SJSA1 (cell line): ENCODE measurements at places on chromosomes 6 and 20. TPM values are rescaled to one million over a fixed set of nuclear protein-coding genes. Genes with fewer than 3 reads are reported as not detected.

DNA sequence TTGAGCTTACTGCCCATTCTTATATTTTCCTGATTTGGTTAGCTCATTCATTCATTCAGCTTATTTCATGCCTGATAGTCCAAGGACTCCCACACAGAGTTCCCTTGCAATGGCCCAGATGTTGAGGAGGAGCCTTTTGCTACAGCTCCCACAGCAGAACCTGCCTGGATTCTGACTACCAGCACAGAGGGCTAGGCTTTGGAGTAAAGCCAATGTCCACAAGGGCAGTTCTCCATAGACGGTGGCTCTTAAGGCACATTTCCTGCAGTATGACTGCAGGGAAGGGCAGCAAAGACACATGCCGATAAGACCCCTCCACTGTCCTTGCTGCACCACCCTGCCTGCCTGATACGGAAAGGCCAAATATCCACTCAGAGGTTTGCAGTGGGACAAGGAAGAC is 112.3 kb upstream of the SYNDIG1 start:
- no peaks in the 10 kb centered on the region for H3K4me1 ChIP-seq
- no peak overlapping the region for H3K27ac ChIP-seq
- no peak overlapping the region for H3K4me3 ChIP-seq
- DNase-seq = no peak

DNA sequence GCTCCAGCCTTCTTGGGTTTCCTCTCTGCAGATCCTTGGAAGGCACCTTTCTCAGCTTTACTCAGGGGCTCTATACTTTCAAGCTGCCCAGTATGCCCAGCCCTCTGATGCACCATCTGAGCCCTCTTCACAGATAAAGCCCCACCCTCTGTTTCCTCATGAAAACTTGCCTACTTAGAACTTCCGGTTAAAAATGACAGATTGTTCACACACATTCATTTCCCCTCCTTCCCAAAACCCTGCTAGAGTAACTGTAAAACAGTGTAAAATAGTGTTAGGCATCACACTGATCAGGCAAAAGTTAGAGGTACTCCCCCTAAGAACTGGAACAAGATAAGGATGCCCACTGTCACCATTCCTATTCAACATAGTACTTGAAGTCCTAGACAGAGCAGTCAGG is 14.0 kb upstream of the GCM1 start:
- 0 out of 2 replicates have a peak, but pooled peaks cover 6% of the 10 kb centered on the region for H3K4me1 ChIP-seq
- no peak for DNase-seq
- no peaks in the 10 kb centered on the region for H3K36me3 ChIP-seq
- H3K27ac ChIP-seq = no peak overlapping the region
- H3K4me3 ChIP-seq = no peak overlapping the region

- no peak for DNase-seq
- no peak overlapping the region for H3K27ac ChIP-seq
- H3K4me3 ChIP-seq = no peak overlapping the region
- H3K4me1 ChIP-seq = peaks cover 6% of the 10 kb centered on the region; the same call in 1 of the 2 replicates
- H3K27me3 ChIP-seq = no peaks in the 10 kb centered on the region
- H3K36me3 ChIP-seq = peaks cover 19% of the 10 kb centered on the region
Observed at GRCh38 chr6:154842833-154843232, 109.6 kb downstream of the SCAF8 start.

DNA sequence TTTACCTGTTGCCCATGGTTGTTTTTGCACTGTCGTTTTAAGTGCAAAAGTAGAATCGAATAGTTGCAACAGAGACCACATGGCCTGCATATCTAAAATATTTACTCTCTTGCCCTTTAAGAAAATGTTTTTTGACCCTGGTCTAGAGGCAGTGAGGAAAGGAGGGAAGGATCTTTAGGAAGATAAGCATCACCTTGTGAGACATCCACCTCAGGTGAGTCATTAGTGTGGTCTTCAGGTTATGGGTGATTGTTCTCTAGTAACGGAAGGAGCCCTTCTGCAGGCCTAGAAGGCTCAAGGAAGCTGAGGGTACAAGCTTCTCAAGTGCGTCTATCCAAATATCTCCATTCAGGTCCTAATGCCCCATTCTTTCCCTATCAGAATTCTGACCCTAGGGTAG is 6.6 kb upstream of the RAB44 start:
- H3K4me3 ChIP-seq = no peak overlapping the region
- DNase-seq = no peak
- no peak overlapping the region for H3K27ac ChIP-seq
- H3K27me3 ChIP-seq = no peaks in the 10 kb centered on the region
- H3K4me1 ChIP-seq = no peaks in the 10 kb centered on the region

DNA sequence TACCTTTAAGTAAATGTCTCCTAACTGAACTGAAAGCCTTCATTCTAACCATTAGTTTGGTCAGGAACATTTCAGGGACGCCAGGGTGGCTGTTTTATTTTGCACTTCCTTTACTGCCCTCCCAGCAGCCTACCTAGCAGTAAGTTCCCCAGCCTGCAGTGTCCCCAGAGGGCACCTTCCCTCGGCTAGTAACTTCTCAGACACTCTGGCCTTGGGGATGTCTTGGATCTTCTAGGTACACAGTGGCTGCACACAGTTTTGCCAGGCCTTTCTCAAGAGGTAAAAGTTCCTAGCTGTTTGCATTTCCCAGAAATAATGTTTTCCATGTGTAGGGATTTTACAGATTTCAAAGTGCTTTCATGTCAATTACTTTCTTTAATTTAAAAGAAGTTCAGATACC is 378 bp upstream of the LAMA2 start:
- no peaks in the 10 kb centered on the region for H3K27me3 ChIP-seq
- no peaks in the 10 kb centered on the region for H3K4me1 ChIP-seq
- no peak overlapping the region for H3K4me3 ChIP-seq
- no peak for DNase-seq
- no peaks in the 10 kb centered on the region for H3K36me3 ChIP-seq
- H3K27ac ChIP-seq = no peak overlapping the region

- no peaks in the 10 kb centered on the region for H3K4me1 ChIP-seq
- no peak overlapping the region for H3K4me3 ChIP-seq
- DNase-seq = no peak
- H3K27me3 ChIP-seq = peaks cover 7% of the 10 kb centered on the region
Observed at GRCh38 chr20:61839912-61840778, 225.5 kb downstream of the TAF4 start.

DNA sequence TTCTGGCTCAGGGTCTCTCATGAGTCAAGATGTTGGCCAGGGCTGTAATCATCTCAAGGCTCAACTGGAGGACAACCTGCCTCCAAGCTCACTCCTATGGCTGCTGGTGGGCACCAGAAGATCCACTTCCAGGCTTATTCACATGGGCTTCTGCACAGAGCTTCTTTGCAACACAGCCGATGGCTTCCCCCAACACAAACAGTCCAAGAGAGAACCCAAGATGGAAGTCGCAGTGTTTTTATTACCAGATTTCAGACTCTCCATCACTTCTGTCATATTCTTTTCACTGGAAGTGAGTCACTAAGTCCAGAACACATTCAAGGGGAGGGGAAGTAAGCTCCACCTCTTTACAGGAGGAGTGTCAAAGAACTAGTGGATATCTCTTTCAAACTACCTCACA is 75.5 kb downstream of the CD164 start:
- H3K4me1 ChIP-seq = peaks cover 11% of the 10 kb centered on the region
- no peak overlapping the region for H3K27ac ChIP-seq
- no peak overlapping the region for H3K4me3 ChIP-seq

ADGRB3 gene
- total RNA-seq = not detected in 2 replicates

ENPP4 gene
- 12.6 and 14.3 TPM in 2 replicates for total RNA-seq

SYTL3 gene
- total RNA-seq = 14.7 and 17.5 TPM in 2 replicates

CPNE1 gene
- 122 and 162 TPM in 2 replicates for total RNA-seq

ASIP gene
- not detected in 2 replicates for total RNA-seq

MICB gene
- 32.7 and 60.0 TPM in 2 replicates for total RNA-seq

SLC13A3 gene
- not detected in 2 replicates for total RNA-seq

MOG gene
- total RNA-seq = not detected in 2 replicates
